GOT3 (cell line): ENCODE measurements at places on chromosomes 12 and 14.

- peak; percentile 34 for DNase-seq
Observed at GRCh38 chr12:51009056-51009440, 17.1 kb downstream of the SLC11A2 start.

GRCh38 chr12:18859400-18859799 is 121.5 kb downstream of the CAPZA3 start:
- no peak for DNase-seq

GRCh38 chr14:96097752-96098151 is 58.6 kb downstream of the C14orf132 start:
- no peak for DNase-seq

DNA sequence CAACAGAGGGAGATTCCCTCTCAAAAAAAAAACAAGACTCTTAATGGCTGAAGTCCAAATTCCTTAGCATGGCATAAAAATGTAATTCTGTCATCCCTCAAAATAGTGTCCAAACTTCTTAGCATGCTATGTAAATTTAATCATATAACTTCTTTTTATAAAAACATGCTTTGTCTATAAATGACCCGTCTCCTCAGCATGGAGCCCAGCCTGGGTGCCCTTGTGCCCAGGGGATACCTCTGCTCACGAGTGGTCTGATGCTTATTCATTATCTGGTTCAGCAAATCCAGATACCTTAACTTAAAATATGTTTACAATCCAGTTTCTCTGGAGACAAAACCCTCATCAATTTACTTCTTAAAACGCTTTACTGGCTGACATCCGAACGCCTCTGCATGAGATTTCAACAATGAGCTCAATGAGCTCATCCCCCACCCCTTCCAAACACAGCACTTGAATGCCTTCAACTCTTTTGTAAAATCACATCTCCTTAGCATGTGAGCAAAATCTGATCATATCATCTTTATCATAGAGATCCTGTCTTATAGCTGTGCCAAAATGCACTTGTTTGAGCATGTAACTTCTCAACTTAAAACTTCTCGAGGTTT is 15.7 kb downstream of the RTL1 start:
- no peak for DNase-seq

GRCh38 chr12:5017638-5018348 is 25.9 kb upstream of the KCNA5 start:
- no peak for DNase-seq

GRCh38 chr14:69471916-69472315 is 12.6 kb upstream of the PLEKHD1 start:
- DNase-seq: no peak

- no peak for DNase-seq
Observed at GRCh38 chr12:22169376-22169775, 123.4 kb downstream of the CMAS start.

DNA sequence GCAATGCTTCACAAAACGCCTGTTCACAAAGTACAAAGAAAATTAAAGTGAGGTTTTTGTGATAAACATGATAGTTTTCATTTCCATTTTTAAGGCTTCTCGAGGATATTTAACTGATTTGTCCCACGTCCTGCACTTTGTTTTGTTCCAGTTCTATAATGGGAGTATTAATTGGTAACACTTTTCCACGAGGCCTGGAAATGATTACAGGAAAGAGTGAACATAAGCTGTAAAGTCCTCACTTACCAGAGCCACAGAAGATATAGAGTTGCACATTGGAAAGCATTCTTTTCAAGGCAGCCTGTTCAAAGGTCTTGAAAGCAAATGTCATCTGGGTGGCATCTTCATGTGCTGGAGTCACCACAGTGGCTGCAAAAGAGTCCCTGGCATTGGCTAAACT is 1236.6 kb downstream of the BCL11B start:
- no peak for DNase-seq

GRCh38 chr14:63523735-63524426 is 19.3 kb downstream of the PPP2R5E start:
- DNase-seq: no peak

- no peak for DNase-seq
Observed at GRCh38 chr12:21509768-21510167, 8.2 kb downstream of the GOLT1B start.

GRCh38 chr12:100163416-100164152 is 20.9 kb upstream of the BLTP3B start:
- DNase-seq: peak; percentile 7

DNA sequence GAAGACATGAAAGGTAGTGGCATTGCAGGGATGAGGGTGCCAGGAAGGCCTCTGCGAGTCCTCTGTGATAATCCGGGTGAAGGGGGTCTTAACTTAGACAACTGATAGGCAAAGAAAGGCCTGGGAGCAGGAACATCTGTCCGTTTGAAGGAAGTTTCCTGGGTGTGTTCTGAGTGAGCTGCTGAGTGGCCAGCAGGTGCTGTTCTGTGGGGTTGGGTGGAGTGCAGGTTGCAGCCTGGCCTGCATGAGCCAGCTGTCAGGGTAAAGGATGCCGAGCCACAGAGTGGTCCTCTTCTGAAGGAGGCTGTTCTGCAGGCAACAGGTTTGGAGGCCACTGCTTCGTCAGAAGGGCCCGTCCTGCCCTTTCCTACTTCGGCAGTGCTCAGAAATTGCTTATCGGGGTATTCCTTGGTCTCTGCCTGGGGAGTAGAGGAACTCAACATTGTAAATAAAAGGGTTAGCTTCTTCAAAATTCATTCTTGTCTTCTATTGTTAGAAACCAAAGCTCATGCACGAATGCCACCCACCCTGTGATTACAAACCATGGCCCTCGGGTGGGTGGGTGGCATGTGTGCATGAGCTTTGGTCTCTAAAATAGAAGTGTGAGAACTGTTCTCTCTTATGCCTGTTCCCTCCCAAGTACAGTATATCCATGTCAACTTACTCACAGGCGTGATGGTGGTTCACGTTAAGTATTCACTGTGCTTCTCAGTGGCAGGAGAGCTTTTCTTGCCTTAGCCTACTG is 118.9 kb downstream of the CHST11 start:
- no peak for DNase-seq

GRCh38 chr12:103627189-103627855 is 40.2 kb downstream of the STAB2 start:
- DNase-seq: no peak

GRCh38 chr14:53126731-53127130 is 26.4 kb downstream of the DDHD1 start:
- DNase-seq: no peak

GRCh38 chr12:57093415-57094207 is 4.7 kb downstream of the NAB2 start:
- no peak for DNase-seq

DNA sequence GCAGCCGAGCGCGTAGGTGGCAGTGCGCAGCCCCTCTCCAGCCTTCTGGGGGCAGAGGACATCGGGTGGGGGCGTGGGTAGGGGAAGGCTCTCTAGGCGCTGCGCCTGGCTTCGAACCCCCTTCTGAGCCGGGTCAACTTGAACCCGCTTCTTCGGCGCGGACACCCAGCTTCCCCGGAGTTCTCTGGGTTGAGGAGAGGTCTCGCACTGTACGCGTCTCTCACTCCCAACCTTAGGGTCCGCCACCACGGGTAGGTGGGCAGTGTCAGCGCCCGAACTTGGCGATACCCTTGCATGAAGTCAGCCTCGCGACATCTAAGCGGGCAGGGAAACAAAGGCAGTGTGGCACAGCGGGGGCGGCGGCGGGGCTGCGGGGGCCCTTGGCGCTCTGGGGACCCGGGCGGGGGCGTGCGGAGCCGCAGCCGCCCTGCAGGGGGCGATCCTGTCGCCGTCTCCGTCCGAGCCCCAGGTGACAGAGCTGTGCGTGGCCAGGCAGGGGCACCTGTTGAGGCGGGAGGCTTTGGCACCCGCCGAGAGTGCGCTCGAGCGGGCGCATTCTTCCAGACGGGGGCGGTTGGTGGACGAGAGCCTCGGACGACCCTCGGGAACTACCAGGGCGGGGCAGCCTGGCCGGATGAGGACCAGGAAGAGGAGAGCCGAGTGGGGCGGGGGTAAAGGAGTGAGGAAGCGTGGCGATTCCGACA is 1.1 kb downstream of the GALNT16 start:
- DNase-seq: no peak

GRCh38 chr12:123232472-123232806 is 502 bp downstream of the MPHOSPH9 start:
- DNase-seq: no peak

DNA sequence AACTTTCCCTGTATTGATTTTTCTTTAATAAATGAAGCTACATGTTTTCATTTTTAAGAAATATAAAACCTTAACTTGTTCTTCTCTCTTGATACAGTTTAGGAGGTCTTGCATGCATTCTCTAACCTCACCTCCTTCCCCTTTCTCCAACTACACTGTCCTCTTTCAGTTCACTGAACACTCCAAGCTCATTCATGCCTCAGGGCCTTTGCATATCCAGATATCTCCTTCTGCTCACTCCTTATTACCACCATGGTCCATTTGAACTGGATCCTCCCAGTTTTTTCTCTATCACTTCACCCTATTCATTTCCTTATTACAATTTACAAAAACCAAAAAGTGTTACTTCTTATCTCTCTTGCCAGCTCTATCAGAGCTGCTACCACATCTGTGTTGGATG is 242.9 kb upstream of the PLEKHG7 start:
- DNase-seq: no peak

DNA sequence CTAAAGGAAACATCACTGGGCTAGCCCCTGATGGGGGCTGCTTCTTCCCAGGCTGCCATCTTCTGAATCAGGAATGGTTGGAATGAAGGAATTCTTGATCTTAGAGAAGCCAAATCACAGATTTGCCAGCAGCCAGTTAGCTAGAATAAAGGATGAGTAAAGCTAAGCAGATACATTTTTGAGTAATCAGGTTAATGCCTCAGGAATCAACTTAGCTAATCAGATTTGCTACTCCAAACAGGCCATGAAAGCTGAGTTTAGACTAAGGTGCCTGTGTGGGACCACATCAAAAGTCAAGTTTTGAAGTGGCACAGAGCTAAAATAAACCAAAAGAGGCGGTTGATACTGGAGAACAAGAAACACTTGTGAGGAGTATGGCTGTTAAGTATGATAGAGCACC is 28.8 kb upstream of the LMO3 start:
- DNase-seq: no peak

DNA sequence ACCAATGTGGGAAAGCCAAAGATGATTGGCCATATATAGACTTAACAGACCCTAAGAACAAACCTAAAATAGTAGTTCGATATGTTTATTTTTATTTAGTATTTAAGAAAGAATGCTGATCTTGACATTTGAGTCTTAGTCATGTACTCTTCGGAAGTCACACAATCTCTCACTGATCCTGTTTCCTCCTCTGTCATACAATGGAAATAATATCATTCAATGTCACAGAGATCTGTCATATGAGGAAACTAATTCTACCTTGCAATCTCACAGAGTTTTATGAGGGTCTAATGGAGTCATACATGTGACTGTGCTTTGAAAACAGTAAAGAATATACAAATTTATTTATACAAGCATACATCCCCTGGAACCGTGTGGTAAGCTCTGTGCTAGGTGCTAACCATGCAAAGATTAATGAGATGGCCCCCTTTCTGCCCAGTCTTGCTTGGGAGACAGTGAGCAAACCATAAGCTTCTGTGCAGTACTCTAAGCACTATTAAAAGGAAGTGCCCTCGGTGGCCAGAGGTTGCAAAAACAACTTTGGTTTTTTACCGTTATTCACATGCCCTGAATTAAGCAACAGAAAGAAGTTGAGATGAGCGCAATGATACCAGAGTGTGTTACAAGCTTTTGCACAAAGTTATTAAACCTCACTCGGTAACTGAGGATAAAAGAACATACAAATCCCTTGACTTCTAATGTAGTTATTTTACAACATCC is 1.7 kb upstream of the LIN7A start:
- no peak for DNase-seq

DNA sequence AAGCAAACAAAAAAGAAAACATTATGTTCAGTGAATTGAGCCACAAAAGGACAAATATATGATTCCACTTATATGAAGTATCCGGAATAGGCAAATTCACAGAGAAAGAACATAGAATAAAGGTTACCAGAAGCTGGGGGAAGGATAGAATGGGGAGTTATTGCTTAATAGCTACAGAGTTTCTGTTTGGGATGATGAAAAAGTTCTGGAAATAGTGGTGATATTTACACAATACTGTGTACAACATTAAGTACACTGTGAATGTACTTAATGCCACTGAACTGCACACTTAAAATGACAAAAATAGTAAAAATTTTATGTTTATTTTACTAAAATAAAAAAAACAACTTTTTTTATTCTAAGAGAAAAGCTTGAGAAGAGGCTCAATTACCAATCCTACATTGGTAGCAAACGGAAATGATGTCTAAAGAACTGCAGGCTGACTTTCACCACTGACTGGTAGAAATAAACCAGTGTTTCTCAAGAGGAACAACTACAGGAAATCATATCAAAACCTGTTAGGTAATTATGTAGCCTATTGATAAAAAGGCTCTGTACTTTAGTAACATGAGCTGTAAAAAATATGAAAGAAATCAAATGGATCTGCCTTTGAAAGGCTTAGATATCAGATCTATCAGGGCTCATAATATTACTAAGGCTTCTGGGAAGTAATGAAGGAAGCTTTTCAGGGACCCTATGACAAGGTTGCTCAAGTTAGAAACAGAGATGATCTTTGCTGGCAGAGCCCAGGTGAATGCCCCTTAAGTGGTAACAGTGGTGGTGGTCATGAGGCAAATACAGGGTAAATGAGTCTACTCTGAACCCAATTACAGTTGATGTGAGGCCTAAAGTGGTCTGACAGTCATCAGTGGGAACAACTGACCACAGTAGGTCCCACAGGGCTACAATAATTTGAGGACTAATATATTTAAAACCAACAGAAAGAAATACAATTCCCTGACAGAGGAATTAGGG is 41.3 kb downstream of the BAZ1A start:
- DNase-seq: no peak

- no peak for DNase-seq
Observed at GRCh38 chr14:57345106-57345505, 45.3 kb upstream of the NAA30 start.

- DNase-seq: no peak
Observed at GRCh38 chr14:69688299-69688649, 76.9 kb downstream of the SUSD6 start.

DNA sequence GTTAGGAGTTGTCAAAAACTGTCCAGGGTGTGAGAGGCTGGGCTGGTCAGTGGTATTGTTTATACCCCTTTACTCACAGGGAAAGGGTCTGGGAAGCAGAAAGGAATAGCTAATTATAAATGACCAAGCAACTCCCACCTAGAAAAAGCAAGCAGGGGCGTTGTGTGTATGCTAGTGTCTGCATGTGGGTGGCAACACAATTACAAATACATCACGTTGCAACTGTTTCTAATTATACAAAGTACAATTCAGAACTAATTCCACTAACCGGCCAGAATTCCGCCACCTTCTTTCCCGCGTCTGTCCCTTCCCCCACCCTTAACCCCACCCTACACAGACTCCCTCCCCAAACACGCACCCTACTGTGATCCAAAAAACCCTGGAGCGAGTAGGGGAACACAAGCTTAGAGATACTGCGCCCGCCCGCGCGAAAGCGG is 2.2 kb downstream of the DPF3 start:
- no peak for DNase-seq
